ENCODE measurements at places on chromosomes 2 and 18.

DNA sequence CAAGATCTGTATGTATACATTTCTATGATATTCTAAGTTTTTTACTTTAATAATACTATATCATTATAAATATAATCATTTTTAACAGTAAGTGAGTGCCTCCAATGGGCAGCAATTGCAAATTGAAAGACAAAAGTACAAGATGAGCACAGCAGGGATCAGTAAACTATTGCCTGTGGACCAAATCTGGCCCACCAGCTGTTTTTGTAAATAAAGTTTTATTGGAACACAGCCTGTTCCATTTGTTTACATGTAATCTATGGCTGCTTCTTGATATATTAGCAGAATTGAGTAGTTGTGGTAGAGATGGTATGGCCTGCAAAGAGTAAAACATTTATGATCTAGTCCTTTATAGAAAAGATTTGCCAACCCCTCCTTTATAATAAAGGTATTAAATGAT, 43.2 kb downstream of the CHST9 start:
- DNase-seq: no peak

DNA sequence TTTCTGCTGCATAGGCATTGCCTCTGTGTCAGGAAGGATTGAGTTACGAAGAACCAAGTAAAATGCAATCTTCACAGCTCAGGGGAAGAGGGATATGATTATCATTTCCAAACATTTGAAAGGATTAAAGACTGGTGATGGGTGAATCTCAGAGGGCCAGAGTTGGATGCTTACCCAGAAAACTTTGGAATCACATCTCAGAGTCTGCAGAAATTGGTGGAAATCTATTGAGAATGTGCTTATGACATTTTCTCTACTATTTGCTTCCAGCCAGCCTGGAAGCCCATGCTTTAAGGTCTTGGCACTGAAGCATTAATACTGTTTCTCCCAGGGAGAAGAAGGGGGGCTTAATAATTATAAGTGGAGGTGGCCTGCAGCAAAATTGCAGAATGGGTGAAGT, 1301.4 kb upstream of the PIK3C3 start:
- no peak for DNase-seq

GRCh38 chr18:41666231-41666630, 288.8 kb upstream of the PIK3C3 start:
- DNase-seq: no peak

DNA sequence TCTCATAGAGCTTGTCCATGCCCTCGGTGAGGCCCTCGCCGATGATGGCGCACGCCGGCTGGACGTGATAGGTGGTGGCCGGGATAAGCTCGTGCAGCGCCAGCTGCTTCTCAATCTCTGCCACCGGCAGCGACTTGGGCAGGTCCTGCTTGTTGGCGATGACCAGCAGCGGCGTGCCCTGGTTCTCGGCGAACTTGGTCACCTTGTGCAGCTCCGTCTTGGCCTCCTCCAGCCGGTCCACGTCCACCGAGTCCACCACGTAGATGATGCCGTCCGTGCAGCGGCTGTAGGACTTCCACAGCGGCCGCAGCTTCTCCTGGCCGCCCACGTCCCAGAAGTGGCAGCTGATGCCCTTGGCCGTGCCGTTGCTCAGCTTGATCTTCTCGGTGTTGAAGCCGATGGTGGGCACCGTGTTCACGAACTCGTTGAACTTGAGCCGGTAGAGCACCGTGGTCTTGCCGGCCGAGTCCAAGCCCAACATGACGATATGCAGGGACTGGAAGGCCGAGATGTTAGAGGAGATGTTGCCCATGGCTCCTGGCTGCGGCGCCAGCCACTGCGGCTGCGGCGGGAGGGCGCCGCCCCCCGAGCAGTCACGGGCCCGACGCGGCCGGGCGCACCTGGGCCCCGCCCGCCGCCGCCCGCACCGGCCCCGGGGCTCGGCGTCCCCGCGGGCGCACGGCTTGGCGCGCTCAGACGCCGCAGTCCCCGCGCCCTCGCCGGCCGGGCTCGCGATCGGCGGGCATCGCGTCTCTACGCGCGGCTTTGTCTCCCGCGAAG, 636 bp downstream of the ARL4C start:
- peak; percentile 71 for DNase-seq

GRCh38 chr2:232892221-232892620, 22.2 kb downstream of the SNORC start:
- DNase-seq: no peak

- no peak for DNase-seq
Observed at GRCh38 chr2:72896446-72896845, 9.2 kb downstream of the SPR start.

DNA sequence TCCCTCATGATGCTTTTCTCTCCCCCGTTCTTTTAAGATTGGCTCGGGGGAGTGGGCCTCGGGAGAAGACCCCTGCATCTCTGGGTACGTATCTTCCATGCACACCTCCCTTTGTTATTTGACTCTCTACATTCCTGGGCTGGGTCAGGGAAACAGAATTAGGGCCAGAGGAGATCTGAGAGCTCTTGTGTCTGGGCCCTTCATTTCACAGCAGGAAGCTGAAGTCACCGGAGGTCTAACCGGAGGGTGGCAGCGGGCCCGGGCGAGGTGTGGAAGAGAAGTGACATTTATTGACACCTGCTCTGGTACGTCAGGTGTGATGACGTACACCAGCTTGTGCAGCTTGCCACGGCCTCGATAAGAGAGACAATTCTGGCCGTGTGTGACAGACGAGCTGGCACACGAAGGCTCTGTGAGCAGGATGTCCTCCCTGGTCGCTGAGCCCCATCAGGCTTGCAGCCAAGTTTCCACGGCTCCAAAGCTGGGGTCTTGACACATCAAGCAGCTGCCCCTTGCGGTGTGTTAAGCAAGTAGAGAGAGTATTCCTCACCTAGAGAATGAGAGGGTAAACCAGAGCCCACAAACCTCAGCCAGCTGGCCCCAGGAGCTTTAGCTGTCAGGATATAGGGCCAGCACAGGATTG, 30.4 kb downstream of the TOGARAM2 start:
- DNase-seq: peak; percentile 77

GRCh38 chr2:23497063-23497462, 112.1 kb downstream of the KLHL29 start:
- DNase-seq: no peak

DNA sequence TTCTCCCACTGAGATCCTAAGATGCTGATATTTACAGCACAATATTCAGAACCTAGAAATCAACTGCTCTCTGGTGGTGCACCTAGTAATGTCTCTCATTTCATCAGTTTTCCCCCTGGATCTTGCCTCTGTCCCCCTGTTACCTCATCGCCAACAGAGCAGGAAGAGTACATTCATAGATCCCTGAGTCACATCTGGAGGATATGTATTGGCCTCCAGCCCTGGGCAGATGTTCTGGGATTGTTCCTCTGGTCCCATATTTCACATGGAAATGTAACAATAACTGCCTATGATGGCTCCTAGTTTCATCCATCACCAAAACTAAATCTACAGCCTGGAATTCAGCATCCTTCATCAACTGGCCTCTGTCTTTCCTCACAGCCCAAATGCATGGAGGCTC, 278.8 kb upstream of the SLC14A2 start:
- no peak for DNase-seq

- no peak for DNase-seq
Observed at GRCh38 chr2:236452238-236452637, 117.4 kb upstream of the ACKR3 start.

GRCh38 chr2:181471783-181472182, 14.6 kb downstream of the ITGA4 start:
- DNase-seq: no peak

DNA sequence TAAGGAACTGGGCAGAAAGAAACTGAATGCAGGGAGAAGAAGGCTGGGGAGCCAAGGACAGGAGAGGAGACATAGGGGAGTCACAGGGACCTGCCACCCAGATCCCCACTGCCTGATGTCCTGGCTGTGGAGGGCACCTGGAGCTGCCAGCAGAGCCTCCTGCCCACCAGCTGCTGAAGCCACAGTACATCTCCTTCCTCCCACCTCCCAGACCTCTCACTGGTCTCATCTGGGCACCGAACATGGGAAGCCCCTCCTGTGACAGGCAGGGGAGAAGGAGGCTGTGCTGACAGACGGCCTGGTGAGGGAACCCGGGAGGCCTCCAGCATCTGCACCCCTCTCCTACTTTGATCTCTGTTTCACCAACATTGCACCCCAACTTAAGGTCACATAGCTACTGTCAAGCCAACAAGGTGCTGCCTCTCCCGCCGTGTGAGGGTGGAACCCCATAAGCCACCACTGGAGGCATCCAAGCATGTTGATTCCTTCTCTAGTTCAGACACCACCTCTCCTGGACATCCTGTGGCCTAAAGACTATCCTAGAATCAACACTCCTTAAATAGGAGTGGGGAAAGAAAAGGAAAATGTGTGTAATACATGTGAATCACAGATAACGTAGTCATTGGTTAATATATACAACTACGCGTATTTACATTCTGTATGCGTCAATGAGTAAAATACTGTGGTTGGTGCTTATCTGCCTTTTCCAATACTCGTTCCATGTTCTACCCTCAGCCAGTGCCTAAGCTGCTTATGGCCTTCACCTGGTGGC, 3.5 kb upstream of the RNPEPL1 start:
- DNase-seq: peak; percentile 57

DNA sequence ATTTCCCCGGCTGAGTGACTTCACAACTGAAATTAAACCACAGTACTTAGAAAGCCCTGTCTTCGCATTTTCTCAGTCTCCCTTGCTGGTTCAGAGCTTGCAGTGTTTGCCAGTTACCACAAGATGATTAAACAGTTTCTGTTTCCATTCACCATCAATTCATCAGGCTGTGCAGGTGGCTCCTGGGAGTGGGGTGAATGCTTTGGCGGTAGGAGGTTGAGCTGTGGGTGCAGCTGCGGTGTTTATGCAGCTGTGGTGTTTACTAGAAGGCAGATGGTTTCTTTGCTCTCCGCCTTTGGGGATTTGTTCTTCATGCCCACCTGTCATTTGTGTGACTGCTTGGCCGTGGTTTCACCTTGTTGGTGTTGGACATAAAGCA, 16.1 kb downstream of the ACOXL start:
- peak; percentile 29 for DNase-seq

GRCh38 chr2:236731767-236732580, 162.3 kb downstream of the ACKR3 start:
- DNase-seq: no peak

- DNase-seq: no peak
Observed at GRCh38 chr2:214489702-214490101, 78.8 kb downstream of the VWC2L start.

- DNase-seq: no peak
Observed at GRCh38 chr2:37365669-37366068, 21.2 kb downstream of the QPCT start.

- DNase-seq: no peak
Observed at GRCh38 chr2:47119001-47119400, 36.1 kb downstream of the STPG4 start.

- no peak for DNase-seq
Observed at GRCh38 chr2:157349949-157350515, 24.4 kb upstream of the ERMN start.

- no peak for DNase-seq
Observed at GRCh38 chr2:20599861-20600461, 50.9 kb downstream of the HS1BP3 start.

GRCh38 chr2:173204316-173204715, 128.7 kb downstream of the MAP3K20 start:
- no peak for DNase-seq

DNA sequence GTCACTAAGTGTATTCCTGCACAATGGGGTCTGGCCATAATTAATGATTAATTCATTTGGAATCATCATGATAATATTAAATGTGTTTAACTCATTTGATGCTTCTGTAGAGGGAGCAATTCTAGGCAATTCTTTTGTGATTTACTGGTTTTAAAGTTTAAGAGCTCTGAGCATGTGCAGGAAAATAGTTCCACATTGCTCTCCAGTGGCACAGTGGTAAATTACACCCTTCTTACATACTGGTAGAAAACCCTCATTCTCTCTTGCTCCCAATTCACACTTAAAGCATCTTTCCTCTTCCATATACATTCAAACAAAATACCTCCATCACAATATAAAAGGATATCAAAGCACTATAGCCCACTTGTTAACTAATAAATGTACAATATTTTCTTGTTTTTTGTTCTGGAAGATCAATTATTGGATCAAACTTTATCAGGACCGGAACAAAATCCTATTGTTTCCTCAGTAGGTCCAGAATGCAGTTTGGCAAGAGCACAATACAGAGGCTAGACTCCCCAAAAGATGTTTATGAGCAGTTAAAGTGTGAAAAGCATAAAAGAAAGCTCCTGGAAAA, 844.3 kb downstream of the MBD2 start:
- no peak for DNase-seq

- DNase-seq: no peak
Observed at GRCh38 chr2:25215232-25215631, 46.9 kb upstream of the POMC start.

DNA sequence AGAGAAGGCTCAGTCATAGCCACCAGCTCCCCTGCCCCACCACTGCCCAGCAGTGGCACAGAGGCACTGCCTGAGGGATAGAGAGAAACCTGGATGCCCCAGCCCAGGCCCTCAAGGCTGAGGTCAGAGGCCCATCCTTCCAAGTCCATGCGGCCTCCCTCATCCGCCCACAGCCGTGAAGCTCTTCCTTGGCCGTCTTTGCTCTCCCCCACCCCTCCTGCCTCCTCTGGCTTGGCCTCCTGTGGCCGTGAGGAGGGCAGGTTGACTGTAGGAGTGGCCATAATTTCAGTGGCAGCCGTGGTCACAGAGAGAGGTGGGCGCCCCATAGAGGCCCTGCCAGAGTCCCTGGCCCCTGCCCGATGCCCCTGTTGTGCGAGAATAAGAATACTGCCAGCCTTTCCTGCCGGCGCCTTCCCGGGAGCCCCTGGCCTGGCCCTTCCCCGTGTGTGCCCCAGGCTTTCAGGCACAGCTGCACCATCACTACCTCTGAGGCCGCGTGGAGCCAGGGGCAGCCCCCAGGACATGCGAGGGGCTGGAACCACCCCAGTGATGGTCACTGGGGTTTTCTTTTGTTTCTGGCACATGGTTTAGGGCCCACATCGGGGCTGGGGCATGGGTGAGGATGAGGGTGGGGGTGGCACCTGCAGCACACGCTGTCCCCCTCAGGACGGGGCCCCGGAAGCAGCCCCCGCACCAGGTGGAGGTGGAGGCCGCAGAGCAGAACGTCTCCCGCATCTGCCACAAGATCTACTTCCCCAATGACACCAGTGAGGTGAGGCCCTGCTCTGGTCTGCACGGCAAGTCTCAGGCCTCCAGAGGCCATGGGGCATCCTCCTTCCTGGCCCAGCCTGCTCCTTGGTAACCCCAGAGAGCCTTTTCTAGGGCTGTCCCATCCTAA, 13.1 kb upstream of the GPR17 start:
- DNase-seq: no peak

- DNase-seq: no peak
Observed at GRCh38 chr2:71499691-71500090, 46.3 kb downstream of the DYSF start.

DNA sequence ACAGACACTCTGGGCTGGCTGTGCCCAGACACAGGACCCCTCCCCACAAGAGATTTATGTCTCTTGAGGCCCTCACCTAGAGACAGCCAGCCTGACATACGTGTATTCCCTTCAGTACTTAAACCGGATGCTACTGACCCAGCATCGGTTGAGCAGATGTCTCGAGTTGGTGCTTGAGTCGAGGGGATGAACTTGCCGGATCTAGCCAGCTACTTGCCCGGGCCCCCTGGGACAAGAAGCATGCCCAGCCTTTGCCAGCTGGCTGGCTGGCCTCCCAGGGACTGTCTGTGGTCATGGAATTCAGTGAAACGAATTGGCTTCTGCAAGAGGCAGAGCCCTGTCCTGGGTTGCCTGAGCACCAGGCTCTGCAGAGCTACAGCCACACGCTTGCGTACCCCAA, 36.0 kb downstream of the DNMT3A start:
- DNase-seq: no peak

Measured in activated T-cell treated with anti-CD3 and anti-CD28 coated beads, Interleukin-2, amount 50 U/mL, for 1 hour (primary cell).